ENCODE measurements at places on chromosomes 3 and 15. TPM values are rescaled to one million over a fixed set of nuclear protein-coding genes. Genes with fewer than 3 reads are reported as not detected.

DNA sequence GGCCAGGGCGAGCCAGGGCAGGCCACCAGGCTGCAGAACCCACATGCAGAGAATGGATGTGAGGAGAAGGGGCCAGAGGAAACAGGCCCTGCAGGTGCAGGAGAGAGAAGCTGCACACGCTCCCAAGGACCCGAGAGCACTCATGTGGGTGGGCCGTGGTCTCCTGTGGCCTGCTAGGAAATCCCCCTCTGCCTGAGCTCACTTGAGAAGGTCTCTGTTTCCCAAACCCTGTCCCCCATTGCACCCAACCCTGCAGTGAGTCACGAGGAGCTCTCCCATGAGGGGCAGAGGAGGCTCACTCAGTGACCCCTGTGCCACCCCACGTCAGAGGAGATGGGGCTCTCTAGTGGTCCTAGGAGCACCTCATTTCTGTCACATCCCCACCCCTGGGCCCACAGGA, 111.1 kb downstream of the KLF13 start:
- no peak for DNase-seq

- no peak for DNase-seq
Measured at GRCh38 chr3:194775731-194776130, 90.0 kb downstream of the FAM43A start.

DNA sequence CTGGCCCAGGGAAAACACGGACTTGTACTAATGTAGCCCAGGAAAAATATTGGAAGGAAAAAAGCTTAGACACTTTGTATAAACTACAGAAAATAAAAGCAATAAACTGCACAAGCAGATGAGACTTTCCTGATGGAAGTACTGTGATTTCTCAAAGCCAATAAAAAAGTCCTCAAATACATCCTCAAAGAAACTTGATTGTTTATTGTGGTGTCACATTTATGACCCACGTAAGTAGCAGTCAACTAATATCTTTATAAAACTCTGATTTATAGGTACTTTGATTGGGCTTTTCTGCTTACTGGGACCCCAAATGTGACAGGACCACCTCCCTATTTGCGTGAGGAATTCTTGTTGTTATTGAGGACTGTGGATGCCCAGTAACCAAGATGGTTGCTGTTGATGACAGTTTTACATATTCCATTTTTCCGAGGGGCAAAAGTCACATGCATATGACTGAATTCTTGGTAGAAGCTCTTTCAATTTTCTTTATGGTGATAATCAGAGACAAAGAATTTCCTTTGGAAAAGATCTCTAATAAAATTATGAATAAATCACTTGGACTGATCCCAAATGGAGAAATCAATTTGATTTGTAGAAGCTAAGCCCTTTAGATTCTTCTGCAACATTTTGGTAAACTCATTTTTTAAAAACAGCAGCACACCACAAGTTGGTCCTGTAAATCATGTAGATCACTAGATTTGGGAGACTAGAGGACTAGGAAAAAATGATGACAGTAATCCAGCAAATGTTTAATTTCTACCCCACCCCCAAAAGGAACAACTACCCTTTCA, 159.0 kb upstream of the TSC22D2 start:
- no peak for DNase-seq

The SUMF1 gene
- 9.8 TPM for total RNA-seq

GRCh38 chr3:3817865-3818264, 18.6 kb downstream of the LRRN1 start:
- DNase-seq = no peak

DNA sequence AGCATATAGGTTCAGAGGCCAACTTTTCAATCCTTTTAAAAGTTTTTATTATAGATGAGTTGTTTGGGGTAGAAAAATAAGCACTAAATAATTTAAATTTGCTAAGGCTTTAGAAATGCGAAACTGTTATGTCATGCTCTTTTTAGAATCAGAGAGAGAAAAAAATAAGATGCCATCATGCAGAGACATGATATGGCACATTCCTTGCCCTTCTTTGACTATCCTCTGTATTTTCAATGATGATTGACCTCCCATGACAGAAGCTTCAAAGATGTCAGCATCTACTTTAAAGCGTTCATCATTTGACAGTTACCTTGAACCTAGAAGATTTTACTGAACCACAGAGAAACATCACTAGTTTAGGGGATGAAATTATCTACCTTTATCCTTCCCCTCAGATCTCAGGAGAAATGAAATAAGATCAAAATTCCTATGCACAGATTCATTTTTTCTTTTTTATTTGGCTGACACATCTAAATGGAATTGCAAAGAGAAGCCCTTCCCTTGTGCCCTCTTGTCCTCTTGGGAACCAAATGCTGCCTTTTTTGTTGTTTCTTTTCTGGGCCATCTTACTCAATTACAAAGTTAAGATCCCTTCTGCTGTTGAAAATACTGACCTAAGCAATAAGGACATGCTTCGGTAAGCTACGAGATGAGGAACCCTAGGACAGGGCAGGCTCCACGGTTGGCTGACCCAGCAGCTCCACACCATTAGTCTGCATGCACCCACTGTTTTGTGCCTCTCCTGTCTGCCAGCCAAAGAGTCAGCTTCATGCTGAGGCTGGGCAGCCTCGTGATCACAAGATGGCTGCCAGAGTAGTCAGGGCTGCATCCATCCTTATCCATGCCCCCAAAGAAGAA, 289.7 kb upstream of the TPM1 start:
- no peak for DNase-seq

DNA sequence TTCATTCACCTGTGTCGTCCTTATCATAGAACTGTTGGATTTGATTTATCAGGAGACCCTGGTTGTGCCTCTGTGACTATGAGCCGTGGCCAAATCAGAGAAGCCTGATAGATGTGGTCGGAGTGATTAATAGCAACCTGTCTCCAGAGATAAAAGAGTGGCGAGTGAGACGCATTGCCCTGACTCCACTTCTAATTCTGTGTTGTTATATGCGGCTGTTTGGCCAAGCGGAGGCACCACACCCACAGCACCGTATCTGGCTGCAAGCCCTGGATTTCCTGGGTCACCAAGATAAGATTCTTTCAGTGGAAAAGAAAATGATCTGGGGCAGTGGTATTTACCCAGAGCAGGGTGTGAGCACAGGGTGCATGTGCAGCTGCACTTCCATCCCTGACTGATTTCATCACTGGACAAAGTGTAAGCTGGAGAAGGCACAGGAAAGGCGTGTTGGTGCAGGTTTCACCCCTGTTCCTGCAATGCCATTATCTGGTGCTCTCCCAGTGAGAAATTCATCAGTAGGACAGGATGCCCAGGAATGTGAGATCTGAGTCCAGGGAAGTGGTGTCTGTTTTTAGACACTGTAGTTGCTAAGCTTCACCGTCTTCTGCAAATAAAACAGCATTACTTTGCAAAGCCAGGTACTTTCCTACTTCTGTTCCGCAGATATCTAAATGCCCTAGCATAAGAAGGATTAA, 84.6 kb downstream of the CD47 start:
- DNase-seq = peak; percentile 85

The CLSTN2 gene
- total RNA-seq = 2.0 TPM

GRCh38 chr3:170117134-170117533, 64.4 kb downstream of the PHC3 start:
- peak; percentile 7 for DNase-seq

The NECTIN3 gene
- 27.8 TPM for total RNA-seq

DNA sequence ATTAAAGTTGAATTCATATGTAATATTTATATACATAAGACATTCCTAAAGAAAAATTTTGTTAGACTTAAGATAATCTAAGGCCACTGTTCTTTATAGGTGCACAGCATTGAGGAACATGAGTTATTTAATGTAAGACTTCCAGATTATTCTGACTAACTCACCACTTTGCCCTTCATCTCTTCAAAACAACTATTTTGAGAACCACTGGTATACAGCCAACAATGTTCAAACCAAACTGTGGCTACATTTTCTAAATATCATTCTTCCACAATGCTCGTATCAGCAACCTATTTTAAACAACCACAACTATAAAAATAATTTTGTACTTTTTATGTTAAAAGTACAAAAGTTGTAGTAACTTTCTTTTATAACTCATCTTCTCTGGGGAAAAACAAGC, 199.8 kb upstream of the ALCAM start:
- no peak for DNase-seq

DNA sequence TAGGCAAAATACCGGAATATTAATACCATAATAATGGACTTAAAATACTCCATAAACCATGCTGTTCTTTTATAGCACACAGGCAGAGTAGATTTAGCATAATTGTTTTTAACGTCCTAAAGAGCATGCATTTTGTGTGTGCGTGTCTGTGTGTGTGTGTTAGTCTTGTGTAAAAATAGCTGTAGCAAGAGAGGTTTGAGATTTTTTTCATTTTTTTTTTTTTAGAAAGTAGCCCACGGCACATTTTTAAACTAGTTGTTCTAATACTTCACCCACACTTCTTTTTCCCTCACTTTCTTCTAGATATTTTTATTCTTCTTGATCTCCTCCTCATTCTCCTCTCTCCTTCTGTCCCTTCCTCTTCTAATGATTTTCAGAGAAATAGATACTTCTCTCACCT, 7.5 kb upstream of the ST3GAL6 start:
- no peak for DNase-seq

DNA sequence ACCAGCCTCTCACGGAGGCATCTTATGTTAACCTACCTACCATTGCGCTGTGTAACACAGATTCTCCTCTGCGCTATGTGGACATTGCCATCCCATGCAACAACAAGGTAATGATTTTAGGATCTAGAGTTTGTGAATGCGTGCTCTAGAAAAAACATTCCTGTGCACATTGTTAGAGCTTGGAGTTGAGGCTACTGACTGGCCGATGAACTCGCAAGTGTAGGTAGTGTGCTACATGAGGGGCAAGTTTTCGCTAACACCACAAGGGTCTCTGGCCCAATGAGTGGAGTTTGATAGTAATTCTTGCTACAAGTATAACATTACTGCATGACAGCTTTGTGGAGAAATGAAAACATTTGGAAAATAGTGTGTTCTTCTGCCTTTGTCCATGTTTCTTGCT, 4.4 kb downstream of the RPSA start:
- DNase-seq = no peak

DNA sequence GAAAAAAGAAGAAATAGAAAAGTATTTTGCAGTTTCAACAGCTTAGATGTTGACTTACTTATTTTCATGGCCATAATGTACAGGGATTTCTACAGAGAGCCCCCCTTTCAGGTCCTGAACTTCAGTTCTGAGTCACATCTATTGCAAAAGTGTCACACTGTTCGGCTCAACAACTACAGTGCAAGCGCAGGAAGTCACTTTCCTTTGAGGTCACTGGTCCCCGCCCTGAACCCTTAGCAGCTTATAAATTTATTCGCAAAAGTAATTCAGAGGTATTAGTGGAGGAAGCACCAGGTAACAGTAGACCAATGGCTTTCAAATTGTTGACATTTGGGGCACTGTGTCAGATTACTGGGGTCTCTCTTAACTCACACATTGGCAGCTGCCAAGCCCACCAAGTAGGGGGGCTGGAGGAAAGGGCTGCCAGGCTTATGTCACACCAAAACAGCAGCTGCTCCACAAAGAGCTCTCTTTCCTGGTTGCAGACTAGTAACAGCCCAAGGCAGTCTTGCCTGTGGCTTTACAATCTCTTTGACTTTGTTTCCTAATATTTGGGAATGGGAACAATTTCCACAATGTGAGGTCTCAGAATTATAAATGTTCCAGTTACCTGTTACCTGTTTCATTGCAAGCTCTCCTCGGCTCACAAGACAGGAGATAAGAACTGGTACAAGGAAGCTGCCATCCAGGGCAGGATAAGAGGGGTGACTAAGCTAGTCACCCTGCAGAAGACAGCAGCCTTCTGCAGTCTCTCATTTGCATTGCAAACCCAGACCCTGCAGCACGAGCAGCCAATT, 130.2 kb upstream of the STRIT1 start:
- no peak for DNase-seq

The WDR93 gene
- not detected for total RNA-seq
